H1 (cell line): ENCODE measurements at places on chromosomes 12 and 14. TPM values are rescaled to one million over a fixed set of nuclear protein-coding genes. Genes with fewer than 3 reads are reported as not detected.
A peak's percentile ranks its signal among the peaks of the same experiment; 100 is the strongest.

The KLRC1 gene
- not detected in 2 replicates for total RNA-seq

GRCh38 chr14:22448905-22449599, 140.0 kb downstream of the DAD1 start:
- no peaks in the 10 kb centered on the region; the same call in 1 of the 2 replicates for H3K36me3 ChIP-seq
- no peak for DNase-seq
- no peaks in the 10 kb centered on the region for H3K4me1 ChIP-seq
- no peak overlapping the region for H3K4me3 ChIP-seq
- no peaks in the 10 kb centered on the region for H3K27me3 ChIP-seq

DNA sequence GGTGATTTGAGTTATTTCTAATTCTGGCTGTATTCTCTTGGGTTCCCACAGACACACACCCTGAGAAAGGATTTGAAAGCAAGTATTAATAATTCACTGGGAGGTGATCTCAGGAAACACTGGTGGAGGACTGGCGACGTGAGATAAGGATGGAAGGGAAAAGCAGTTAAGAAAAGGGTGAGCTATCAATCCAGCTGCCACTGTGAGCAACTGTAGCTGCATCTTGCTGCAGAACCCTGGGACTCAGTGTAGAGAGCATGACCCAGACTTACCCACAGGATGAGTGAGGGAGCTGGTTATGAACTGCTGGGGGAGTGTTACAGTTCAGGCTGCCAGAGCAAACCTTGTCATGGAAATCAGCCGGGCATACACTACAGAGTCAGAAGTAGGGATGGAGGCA, 71.9 kb downstream of the RESF1 start:
- no peak for DNase-seq
- no peak overlapping the region for H3K27ac ChIP-seq
- no peaks in the 10 kb centered on the region for H3K36me3 ChIP-seq

The RNU6-7 gene
- total RNA-seq = not detected in 2 replicates

DNA sequence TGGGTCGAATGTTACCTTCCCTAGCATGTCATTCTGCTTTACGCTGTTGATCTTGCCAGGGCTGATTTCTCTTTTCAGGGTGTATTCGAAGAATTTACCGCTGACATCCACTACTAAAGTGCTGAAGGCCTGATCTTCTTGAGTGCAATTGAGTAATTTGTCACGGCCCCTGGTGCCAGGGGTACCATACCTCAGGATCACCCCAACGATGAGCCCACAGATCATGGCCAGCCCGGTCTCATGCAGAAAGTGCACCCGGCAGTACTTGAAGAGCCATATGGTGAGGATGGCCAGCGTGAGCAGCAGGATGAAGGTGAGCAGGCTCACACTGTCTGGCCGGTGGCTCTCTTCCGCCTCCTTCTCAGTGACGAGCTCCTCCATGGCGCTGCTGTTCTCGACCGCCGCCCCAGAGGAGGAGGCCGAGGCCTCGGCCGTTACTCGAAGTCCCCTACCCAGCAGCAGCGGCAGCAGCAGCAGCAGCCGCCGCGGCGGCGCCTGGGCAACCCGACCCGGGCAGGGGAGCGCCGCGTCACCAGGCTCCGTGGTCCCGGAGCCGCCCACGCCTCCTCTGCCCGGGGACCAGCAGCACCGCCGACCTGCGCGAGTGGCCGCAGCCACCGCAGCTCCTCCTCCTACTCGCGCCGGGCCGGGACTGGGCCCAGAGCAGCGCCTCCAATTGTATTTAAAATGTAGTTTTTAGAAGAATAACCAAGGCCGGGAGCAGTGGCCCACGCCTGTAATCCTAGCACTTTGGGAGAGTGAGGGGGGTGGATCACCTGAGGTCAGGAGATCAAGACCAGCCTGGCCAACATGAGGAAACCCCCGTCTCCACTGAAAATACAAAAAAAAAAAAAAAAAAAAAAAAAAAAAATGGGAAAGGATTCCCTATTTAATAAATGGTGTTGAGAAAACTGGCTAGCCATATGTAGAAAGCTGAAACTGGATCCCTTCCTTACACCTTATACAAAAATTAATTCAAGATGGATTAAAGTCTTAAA, 58.5 kb upstream of the TMPO start:
- DNase-seq = peak; percentile 46
- H3K36me3 ChIP-seq = no peaks in the 10 kb centered on the region
- H3K4me3 ChIP-seq = peak overlapping the region; percentile 30; the same call in 1 of the 2 replicates
- no peak overlapping the region for H3K27ac ChIP-seq
- peaks cover 6% of the 10 kb centered on the region; the same call in 1 of the 2 replicates for H3K4me1 ChIP-seq

GRCh38 chr14:80638620-80639515, 302.7 kb downstream of the CEP128 start:
- no peaks in the 10 kb centered on the region for H3K27me3 ChIP-seq
- H3K4me3 ChIP-seq = no peak overlapping the region
- no peak overlapping the region for H3K27ac ChIP-seq
- DNase-seq = no peak
- H3K36me3 ChIP-seq = no peaks in the 10 kb centered on the region
- H3K4me1 ChIP-seq = no peaks in the 10 kb centered on the region

- peaks cover 14% of the 10 kb centered on the region for H3K4me1 ChIP-seq
- DNase-seq = peak; percentile 80
- H3K27ac ChIP-seq = no peak overlapping the region
- H3K36me3 ChIP-seq = no peaks in the 10 kb centered on the region
- H3K4me3 ChIP-seq = peak overlapping the region; percentile 76
- peaks cover 89% of the 10 kb centered on the region for H3K27me3 ChIP-seq
These were observed 2.4 kb downstream of the AGAP2 start for GRCh38 chr12:57735952-57736740.

The ACSM4 gene
- total RNA-seq = not detected in 2 replicates

GRCh38 chr12:104535369-104535768, 78.6 kb downstream of the CHST11 start:
- DNase-seq = no peak
- H3K27ac ChIP-seq = no peak overlapping the region
- no peaks in the 10 kb centered on the region for H3K36me3 ChIP-seq
- H3K4me1 ChIP-seq = peaks cover 11% of the 10 kb centered on the region

DNA sequence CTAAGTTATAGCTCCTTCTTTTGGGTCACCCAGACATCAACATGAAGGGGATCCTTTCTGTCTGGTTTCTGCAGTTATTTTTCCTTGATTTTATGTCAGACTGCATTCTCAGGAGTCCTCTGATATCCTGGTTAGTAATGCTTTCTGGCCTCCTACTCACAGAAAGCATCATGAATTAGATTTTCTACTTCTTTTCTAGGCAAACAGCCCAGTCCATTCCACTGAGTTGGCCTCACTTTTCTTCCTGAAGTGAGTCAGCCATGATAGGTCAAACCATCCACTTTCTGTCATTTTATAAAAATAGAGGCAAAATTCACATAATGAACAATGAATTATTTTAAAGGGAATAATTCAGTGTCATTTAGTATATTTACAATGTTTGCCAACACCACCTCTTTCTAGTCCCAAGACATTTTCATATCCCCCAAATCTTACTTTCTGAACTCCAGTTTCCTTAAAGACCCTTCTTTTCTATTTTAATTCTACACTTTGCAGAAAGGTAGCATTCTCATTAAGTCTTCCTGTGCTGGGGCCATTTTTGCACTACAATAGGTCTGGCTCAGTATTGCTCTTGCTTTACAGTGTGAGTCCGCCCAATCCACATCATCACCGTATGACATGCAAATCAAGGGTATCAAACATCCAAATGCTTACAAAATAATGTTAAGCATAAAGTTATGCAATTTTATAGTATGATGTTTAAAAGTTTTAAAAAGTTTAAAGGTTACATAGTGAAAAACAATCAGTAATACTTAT, 95.1 kb downstream of the UNC79 start:
- no peak overlapping the region for H3K27ac ChIP-seq
- no peak for DNase-seq
- H3K4me3 ChIP-seq = no peak overlapping the region
- no peaks in the 10 kb centered on the region for H3K36me3 ChIP-seq

DNA sequence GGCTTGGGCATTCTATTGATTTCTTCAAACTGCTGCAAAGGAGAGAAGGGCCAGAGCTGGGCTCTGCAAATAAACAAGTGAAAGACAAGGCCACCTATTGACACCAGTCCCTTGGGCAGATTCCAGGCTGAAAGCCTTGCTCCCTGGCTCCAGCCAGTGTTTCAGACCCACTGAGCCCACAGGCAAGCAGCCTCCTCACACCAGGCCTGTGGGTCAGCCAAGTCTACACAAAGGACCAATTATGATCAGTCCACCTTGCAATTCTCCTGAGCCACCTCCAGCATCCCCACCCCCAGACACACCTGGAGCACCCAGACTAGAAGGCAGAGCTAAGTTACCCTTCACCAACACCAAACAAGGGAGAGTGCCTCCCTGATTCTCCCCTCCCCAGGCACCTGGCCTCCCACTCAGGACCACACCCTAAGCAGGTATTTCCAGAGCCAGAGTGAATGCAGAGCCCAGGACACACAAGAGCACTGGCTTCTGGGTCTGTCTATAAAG, 13.8 kb downstream of the ACTN1 start:
- no peak for DNase-seq
- H3K27me3 ChIP-seq = no peaks in the 10 kb centered on the region
- no peak overlapping the region for H3K27ac ChIP-seq
- H3K4me1 ChIP-seq = peaks cover 33% of the 10 kb centered on the region

DNA sequence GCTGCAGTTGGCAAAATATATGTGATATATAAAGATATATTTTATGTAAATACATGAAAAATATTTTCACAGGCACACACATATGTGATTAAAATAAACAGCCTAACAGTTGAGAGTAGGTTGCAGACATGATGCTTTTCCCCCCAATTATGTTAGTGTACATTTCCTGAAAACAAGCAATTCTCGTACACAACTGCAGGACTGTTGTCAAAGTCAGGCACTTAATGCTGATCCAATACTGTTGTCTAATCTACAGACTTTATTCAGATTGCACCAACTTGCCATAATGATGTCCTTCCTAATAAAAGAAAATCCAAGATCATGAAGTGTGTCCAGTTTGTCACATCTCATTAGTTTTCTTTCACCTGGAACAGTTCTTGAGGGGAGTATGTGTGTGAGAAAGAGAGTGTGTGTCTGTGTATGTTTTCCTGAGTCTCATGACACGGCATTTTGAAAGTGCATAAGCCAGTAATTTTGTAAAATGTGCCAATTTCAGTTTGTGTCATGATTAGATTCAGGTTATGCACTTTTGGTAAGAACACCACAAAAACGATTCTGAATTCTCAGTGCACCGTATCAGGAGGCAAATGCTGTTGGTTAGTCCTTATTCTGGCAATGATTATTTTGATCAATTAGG, 16.5 kb upstream of the SEL1L start:
- H3K4me3 ChIP-seq = no peak overlapping the region
- no peaks in the 10 kb centered on the region for H3K27me3 ChIP-seq
- H3K27ac ChIP-seq = no peak overlapping the region
- DNase-seq = no peak
- H3K36me3 ChIP-seq = no peaks in the 10 kb centered on the region
- no peaks in the 10 kb centered on the region for H3K4me1 ChIP-seq

The PARPBP gene
- total RNA-seq = 33.2 and 38.1 TPM in 2 replicates

DNA sequence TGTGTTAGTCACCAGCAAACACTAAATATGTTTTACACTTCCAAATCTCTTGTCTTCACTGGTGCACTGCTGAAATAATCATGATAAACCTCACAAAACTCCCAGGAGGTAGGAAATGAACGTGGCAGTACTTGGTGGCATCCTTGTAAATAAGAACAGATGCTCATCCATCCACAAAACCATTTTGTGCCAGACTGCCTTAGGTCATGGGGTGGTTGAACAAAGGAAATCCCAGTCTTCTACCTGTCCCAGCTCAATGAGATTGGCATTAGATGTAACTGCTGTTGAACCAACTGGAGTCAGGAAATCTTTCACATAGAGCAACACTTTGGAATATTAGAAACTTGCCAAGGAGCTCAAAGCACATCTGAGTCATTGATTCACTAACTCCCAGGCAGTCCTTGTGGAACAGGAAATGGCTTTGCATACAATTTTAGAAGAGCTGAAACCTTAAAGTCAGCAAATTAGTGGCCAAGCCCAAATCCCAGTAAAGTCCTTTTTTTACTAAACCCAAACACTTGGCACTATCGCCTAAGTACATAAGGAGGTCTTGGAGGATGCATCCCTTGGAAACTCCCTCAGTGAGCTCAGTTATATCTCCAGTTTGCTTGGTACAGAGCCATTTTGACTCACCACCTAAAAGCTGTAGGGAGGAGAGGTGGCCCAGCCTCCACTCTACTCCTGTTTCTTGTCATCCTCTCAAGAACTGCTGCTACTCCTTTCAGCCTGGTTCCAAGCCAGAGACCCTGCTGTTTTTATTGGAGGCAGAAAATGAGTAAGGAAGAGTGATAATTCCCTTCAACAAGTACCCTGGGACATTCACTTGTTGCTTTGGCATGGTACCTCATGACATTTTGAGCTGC, 208.0 kb downstream of the NOVA1 start:
- peaks cover 4% of the 10 kb centered on the region for H3K4me1 ChIP-seq
- H3K27me3 ChIP-seq = no peaks in the 10 kb centered on the region
- H3K4me3 ChIP-seq = no peak overlapping the region
- no peak for DNase-seq
- no peak overlapping the region for H3K27ac ChIP-seq
- no peaks in the 10 kb centered on the region for H3K36me3 ChIP-seq
